Thymus (tissue), 14 donors: ENCODE measurements at places on chromosomes 7 and 10.

DNA sequence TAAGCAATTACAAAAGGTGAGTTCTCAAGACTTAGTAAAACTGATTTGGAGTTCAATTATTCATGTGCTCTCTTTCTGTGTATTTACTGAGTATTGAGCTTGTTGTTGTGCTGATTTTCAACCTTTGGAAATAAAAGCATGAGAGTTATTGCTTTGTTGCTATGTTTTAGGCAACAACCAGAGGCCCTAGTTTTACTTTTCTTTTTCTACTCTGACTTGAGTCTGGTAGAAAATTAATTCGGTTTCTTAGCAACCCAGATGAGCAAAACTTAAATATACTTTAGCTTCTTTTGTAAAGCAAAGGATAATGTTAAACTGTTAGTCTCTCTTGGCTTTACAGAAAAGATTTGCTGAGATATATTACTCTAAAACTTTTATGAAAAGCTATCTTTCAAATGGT lies 66.4 kb upstream of the SCIN start:
- no peak for DNase-seq

- DNase-seq: no peak
Measured at GRCh38 chr7:125877246-125877645, 947.6 kb upstream of the POT1 start.

DNA sequence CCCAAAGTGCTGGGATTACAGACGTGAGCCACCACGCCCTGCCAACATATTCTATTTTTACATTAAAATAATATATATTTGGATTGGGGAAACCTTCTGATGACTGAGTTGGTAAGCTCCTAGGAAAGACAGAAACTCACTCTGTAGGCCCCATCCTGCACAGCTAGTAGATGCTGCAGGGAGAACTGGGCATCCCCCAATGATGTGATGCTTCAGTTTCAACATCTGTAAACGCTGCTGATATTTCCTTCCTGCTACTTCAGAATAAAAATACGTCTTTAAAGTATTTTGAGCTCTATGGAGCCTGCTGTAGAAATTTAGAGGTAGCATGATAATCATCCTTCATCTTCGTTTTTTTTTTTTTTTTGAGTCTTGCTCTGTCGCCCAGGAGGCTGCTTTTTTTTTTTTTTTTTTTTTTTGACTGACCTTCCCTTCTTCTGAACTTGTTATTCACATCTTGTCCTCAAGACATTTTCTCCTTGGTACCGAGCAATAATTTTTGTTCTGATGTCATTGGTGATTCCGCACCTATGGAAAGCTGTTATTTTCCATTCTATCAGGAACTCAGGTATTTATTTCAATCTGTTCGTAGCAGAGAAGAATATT lies 21.8 kb upstream of the INPP5F start:
- no peak for DNase-seq

GRCh38 chr10:113604572-113604971 lies 51.7 kb downstream of the HABP2 start:
- no peak for DNase-seq

- DNase-seq: no peak
Measured at GRCh38 chr7:70573071-70573661, 558.8 kb upstream of the GALNT17 start.

DNA sequence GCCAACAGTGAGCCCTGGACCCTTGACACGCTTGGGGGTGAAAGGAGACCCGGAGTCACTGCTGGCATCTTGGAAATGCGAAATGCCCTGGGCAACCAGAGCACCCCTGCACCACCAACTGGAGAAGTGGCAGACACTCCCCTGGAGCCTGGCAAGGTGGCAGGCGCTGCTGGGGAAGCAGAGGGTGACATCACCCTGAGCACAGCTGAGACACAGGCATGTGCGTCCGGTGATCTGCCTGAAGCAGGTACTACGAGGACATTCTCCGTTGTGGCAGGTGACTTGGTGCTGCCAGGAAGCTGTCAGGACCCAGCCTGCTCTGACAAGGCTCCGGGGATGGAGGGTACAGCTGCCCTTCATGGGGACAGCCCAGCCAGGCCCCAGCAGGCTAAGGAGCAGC lies 98.5 kb downstream of the TACC2 start:
- no peak for DNase-seq

DNA sequence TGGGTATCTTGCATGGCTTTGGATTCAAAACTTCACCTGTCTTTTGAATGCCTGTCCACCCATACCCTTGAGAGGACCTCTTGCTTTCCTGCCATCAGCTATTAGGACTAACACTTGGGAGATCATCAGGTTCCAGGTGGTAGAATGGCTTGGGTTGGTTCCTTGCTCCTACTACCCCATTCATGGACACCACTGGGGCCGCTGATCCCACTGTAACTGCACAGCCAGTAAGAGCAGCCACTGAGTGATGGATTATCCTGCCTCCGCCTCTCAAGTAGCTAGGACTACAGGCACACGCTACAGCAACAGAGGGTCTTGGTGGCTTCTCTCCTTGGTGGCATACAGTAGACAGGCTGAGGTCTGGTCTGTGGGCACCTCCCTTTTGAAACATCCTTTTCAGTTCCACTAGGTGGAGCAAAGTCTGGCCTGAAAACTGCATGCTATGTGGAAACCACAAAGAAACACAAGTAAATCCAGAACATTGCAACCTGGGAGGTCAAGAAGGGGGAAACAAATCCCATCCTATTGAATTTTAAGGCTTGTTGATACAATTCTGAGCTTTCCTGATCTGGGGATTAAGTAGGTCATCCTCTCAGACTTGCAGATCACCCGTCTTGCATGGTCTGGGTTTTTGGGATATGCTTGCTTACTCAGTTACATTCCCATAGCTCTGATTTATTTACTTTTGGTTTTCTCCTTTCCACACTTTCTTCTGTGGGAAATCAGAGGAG lies 9.4 kb downstream of the WBP1L start:
- DNase-seq: no peak

- no peak for DNase-seq
Measured at GRCh38 chr7:15839416-15840100, 153.1 kb upstream of the MEOX2 start.

DNA sequence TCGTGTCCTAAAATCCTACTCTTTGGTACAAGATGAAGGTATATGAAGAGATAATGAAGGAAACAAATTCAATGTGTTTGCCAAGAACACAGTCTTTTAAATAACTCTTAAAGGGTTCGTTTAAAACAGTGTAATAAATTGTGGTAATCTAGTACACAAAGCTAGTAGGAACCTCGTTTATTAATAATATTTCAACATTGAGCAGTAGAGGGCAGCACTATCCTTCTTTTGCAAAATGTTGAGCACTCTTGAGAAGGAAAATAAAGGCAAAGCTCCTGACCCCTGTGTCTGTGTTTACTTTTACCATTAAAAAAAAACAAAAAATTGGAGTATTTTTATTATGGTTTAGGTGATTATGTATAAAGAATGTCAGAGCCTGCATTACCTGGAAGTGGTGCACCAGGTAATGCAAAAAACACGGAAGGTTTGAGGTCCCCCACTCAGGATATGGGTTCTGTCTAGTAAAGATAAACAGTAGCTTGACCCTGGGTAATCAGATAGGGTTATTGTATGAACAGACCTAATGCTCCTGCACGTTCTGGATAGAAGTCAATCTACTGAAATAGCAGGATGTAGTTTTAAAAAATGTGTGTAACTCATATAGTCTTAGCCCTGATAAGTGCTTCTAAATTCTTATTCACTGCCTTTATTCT lies 5.7 kb upstream of the GOT1 start:
- no peak for DNase-seq

GRCh38 chr10:86579883-86580520 lies 58.4 kb upstream of the WAPL start:
- DNase-seq: no peak

GRCh38 chr7:37770838-37771237 lies 77.6 kb upstream of the NME8 start:
- no peak for DNase-seq

GRCh38 chr7:96224685-96225084 lies 97.2 kb downstream of the SLC25A13 start:
- no peak for DNase-seq

DNA sequence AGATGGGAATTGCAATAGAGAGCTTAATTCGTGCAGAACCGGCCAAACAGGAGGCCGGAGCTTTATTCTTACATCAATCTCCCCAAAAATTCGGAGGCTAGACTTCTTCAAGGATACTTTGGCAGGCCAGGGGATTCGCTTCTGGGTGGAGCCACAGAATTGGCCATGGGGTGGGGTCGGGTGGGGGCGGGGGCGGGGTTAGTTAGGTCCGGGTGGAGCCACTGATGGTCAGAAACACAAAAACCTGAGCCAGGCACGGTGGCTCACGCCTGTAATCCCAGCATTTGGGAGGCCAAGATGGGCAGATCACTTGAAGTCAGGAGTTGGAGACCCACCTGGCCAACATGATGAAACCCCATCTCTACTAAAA lies 87.5 kb downstream of the SEPTIN14 start:
- no peak for DNase-seq

- no peak for DNase-seq
Measured at GRCh38 chr10:67603086-67603485, 92.9 kb downstream of the CTNNA3 start.

- peak; percentile 27 for DNase-seq
Measured at GRCh38 chr10:92756201-92757065, 66.7 kb downstream of the HHEX start.

GRCh38 chr7:42774436-42774835 lies 137.4 kb downstream of the C7orf25 start:
- no peak for DNase-seq

DNA sequence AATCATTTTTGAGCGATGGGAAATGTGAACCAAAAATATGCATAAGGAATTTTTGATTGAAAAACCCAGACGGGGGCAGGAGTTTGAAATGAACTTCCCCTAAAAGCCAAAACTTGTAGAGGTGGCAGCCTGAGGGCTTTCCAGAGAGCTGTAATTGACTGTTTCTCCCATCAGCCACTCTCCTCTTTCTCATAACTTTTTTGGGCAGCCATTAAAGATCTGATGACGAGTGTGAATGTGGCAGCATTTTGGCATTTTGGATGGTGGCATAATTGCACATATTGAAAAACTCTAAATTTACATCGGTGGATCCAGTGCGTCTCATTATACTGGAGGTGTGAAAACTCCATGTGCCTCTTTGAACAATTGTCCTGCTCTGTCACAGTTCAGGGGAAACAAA lies 159.0 kb downstream of the CUX1 start:
- no peak for DNase-seq

DNA sequence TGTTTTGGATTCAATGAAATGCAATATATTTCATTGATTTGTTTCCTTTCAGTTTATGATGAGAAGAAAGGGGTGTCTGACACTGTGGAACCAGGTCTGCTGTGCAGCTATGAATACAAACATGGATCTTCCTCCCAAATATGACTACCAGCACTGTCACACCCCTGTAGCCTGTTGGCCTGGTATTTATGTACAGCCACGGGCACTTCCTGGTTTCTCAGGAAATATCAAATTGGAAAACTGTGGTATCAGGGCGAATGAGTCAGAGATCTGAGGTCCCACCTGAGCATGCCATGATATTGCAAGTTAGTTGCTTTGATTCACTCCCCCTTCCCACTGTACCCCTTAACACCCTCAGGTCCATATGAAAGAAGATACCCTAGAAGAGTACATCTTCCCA lies 87.8 kb downstream of the DNMBP start:
- no peak for DNase-seq

DNA sequence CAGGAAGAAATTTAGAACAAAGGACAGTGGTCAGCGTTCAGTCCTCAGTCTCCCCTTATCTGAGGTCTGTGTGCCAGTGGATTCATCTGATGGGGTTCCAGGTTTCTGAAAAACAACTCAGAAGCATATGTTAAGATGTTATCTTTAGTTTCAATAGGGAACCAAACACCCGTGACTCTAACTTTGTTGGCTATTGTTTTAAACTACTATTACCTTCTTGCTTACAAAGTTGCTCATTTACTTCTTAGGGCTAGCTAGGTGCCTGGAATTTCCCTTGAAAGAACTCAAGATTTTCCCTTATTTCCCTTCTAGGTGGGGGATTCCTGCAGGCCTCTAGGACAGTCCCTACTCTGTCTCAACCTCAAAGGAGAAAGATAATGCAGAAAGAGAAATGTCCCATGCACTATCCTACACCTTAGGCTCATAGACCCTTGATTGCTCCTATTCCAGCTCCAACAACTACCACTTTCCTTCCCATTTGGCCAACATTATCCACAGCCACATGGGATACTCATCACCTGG lies 192.5 kb upstream of the LYZL1 start:
- DNase-seq: no peak

GRCh38 chr10:14598809-14599764 lies 175.6 kb downstream of the FAM107B start:
- DNase-seq: peak; percentile 37

DNA sequence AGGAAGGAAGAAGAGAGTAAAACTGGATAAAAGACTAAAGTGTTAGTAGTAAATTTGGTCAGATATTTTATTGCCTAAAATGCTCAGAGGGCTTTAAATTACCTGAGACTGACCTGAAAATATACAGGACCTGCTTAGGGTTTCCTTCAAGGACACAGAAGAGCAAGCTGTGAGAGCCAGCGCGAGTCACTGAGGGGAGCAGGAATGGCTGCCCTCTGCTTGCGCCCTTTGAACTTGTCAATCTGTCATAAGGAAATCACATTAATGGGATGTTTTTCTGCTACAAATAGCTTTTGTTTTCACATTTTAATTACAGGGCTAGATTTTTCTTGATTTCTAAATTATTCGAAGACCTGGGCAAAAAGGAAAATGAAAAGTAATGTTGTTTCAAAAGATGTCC lies 26.9 kb downstream of the DNAJB9 start:
- DNase-seq: no peak
